Activated CD4-positive, alpha-beta T cell treated with anti-CD3 and anti-CD28 coated beads for 24 hours (primary cell): ENCODE measurements at places on chromosomes 1 and 21.

- DNase-seq, result peak; percentile 78
Measured at GRCh38 chr1:206556750-206557635, 49.7 kb downstream of the RASSF5 start.

DNA sequence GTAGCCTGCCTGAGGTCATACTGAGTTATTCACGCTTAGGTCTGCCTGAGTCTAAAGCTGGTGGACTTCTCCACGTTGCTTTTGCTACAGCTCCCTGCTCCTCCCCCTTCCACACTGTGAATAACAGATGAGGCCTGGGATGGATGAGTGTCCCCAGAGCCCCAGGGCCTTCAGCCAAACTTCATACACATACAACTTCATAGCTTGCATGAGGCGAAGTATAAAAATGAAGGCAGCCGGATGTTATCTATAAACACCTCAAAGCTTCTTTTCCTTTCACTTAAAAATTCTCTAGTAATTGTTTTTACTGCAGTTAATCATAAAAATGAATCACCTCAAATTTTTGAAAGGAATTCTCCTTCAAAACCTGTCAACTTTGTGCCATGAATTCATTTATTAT lies 70.2 kb downstream of the DAB1 start:
- DNase-seq, result no peak

GRCh38 chr1:119376594-119376993 lies 8.0 kb downstream of the HAO2 start:
- DNase-seq, result no peak

DNA sequence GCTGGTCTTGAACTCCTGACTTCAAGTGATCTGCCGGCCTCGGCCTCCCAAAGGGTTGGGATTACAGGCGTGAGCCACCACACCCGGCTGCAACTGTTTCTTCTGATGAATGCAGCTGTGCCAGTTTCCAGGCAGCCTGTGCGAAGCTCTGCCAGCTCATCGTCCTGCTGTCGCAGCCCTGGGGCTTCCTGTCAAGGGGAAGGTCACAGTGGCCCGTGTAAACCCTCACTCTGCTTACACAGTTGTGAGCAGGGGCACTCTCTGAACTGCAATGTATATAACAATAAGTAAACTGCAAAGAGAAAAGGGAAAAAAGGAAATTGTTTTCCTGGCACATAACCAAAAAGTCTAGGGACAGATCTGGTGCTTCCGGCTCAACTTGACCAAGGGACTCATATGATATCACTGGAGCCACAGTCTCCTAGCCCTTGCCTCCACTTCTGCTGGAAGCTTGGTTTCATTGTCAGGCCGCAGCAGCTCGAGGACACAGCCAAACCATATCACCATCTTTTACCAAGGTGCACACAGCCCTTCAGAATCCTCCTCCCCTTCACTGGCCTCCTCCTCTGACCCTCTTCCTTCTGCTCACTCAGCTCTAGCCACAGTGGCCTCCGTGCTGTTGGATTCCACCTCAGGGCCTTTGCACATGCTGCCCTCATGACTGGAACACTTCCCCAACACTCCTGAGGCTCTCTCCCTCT lies 22.8 kb upstream of the LBR start:
- no peak for DNase-seq

GRCh38 chr1:119227456-119227855 lies 87.0 kb upstream of the WARS2 start:
- no peak for DNase-seq

DNA sequence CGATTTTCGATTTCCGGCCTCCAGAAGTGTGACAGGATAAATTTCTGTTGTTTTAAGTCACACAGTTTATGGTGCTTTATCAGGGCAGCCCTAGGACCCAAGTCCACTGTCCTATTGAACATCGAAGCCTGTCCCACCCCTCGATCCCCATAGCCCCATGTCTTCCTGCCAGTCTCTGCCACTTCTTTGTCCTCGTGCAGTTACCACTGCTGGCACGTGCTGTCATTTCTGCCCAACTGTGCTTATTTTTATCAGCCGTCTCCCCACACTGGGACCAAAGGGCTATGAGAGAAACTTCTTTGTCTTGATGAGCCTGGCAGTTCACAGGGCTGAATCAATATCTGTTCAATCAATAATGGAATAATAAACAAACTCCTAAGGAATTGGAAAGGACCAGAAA lies 146.7 kb downstream of the PSMG1 start:
- no peak for DNase-seq

DNA sequence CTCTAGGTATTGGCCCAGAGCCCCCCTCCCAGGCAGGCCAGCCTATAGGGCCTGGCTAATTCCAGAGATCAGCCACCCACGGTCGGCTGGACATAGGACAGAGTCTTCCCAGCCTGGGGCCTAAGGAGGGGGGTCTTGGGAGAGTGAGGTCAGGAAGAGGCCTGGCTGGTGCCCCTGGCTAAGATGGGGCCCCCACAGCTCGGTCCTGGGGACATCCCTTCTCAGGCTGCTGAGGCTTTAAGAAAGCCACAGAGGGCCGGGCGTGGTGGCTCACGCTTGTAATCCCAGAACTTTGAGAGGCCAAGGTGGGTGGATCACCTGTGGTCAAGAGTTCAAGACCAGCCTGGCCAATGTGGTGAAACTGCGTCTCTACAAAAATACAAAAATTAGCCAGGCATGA lies 2.5 kb downstream of the C1orf167 start:
- DNase-seq, result no peak

DNA sequence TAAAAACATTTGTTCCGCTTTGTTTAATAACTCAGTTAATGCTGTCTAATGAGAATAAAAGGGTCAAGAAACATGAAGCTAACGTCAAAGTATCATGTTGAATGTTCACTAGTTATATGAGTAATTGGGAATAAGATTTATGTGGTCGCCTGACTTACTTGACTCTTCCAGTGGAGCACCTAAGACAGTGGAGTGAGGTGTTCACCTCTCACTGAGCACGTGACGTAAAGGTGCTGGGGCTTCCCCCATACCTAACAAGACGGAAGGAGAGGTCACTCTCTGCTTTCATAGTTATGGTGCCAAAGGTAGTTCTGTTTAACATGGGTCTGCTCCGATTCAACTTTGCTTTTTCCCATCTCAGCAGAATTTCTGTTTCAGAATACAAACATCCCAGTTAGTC lies 686 bp downstream of the KMO start:
- no peak for DNase-seq

DNA sequence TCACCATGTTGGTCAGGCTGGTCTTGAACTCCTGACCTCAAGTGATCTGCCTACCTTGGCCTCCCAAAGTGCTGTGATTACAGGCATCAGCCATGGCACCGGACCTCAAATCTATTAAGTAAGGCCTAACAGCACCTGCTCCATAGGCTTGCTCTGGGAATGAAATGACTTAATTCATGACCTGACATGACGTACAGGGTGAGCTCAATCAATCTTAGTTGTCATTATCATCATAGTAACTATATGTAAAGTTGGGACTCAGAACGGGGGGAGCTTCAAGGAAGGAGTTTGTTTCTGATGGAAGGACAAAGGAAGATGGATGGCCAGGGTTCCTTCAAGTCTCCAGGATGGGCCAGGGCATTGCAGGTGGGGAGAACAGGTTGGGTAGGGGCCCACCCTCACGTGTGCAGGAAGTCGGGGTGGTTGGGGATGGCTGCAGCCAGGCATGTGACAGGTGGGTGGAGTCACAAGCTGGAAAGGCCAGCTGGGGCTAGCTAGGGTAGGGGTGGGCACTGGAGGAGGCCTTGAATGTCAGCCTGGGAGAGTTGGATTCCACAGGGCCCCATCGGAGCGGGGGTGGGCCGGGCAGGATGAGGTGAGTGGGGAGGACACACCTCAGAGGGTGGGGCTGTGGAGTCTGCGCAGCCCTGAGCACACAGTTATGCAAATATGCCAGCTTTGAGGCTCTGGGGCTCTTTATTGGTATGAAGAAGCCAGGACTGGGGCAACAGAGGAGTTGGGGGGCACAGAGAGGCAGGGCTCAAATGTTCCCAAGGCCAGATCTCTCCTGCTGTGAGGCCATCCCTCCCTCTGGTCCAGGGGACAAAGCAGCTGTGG lies 9.6 kb downstream of the TRIM62 start:
- no peak for DNase-seq

- DNase-seq, result no peak
Measured at GRCh38 chr1:54882519-54882918, 4.5 kb downstream of the DHCR24 start.

GRCh38 chr1:182835806-182836205 lies 3.3 kb upstream of the DHX9 start:
- no peak for DNase-seq

DNA sequence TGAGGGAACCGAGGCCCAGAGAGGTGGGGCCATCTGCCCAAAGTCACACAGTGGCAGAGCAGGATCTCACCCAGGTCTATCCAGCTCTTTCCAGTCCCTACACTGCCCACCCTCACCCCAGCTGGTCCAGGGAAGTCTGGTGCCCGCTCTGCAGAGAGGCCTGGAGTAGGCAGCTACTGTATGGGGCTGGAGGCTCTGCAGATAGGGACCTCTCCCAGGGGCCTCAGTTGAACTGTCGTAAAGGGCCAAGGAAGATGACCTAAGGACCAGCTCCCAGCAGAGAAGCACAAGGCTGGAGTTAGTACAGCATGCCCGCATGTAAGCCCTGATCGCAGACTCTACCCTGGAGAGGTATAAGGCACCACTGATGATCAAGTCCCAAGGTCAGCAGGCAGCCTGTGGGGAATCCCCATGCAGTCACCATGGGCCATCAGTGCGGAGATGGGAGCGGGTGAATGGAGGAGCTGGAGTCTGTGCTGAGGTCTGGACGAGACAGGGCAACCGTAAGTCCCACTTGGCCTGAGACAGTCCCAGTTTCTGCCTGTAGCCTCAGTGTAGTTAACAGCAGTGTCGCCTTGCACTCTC lies 320.2 kb downstream of the MATN1 start:
- no peak for DNase-seq

GRCh38 chr1:4133939-4134321 lies 233.9 kb upstream of the C1orf174 start:
- DNase-seq, result no peak

DNA sequence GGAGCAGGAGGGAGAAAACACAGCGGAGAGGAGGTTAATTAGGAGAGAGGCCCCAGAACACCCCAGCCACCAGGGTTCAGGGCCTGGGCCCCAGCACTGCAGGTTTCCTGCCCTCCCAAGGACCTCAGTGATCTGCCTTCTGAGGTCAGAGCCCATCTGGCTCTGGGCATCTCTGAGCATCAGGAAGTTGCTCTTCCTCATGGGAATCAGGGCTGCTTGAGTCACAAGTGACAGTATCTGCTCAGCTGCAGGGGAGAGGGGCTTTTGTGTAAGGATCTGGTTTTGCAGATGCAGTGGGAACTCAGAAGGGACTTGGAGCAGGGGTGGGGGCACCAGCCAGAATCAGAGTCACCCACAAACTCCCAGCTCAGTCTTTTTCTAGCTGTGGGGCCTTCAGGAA lies 472.1 kb downstream of the PTPRU start:
- no peak for DNase-seq

- DNase-seq, result no peak
Measured at GRCh38 chr21:17829472-17829871, 10.3 kb upstream of the C21orf91 start.

GRCh38 chr1:206890125-206891060 lies 6.8 kb upstream of the IL24 start:
- DNase-seq, result no peak

GRCh38 chr21:16587681-16588375 lies 858.0 kb downstream of the USP25 start:
- no peak for DNase-seq

GRCh38 chr1:19310720-19311502 lies 1.0 kb downstream of the AKR7A2 start:
- DNase-seq, result no peak

GRCh38 chr1:230077436-230078213 lies 10.6 kb downstream of the GALNT2 start:
- no peak for DNase-seq
